ENCODE measurements at places on chromosomes 4 and X.

GRCh38 chr4:165207016-165207430 is 338 bp upstream of the KLHL2 start:
- peaks cover 22% of the 10 kb centered on the region for H3K27me3 ChIP-seq
- peaks cover 34% of the 10 kb centered on the region for H3K4me1 ChIP-seq
- H3K27ac ChIP-seq = no peak overlapping the region
- no peaks in the 10 kb centered on the region for H3K36me3 ChIP-seq
- DNase-seq = peak; percentile 37

DNA sequence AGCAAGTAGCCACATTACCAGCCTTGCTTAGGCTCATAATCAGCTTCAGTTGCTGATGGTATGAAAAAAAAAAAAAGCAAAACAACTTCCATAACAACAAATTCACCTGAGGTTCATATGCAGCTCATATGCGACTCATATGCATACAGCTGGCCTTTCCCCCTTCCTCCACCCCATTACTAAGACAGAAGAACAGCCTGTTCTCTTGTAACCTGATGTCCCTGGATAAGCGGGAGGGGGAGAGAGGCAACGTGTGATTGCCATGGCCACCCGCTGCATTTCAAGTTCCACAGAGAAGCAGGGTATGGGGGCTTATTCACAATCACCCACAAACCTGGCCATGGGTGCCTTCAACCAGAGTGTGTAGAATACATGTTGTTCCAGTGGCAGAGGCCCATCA is 95.1 kb upstream of the DGKK start:
- no peaks in the 10 kb centered on the region for H3K27me3 ChIP-seq
- H3K4me1 ChIP-seq = no peaks in the 10 kb centered on the region
- no peak overlapping the region for H3K27ac ChIP-seq
- no peak for DNase-seq

DNA sequence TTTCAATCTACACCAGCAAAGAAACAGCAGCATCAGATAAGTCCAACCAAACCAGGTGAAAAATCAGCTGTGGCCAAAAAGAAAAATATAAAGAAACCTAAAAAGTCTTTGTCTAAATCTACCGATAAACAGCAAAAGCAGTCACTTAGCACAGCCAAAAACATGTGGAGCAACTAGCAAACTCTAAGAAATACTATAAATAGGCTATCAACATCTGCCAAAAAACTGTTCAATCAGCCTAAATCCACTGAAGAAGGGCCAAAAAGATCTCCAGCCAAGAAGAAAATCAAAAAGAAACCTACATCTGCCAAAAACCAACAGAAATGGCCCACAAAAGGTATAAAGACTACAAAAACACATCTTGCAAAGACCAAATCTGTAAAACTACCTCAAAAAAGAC is 36.7 kb upstream of the CABS1 start:
- no peak overlapping the region for H3K27ac ChIP-seq
- no peaks in the 10 kb centered on the region for H3K36me3 ChIP-seq
- DNase-seq = no peak
- H3K4me1 ChIP-seq = peaks cover 5% of the 10 kb centered on the region
- H3K4me3 ChIP-seq = no peak overlapping the region

GRCh38 chr4:159401226-159401712 is 298.4 kb downstream of the RAPGEF2 start:
- no peak for DNase-seq
- H3K27ac ChIP-seq = no peak overlapping the region
- no peak overlapping the region for H3K4me3 ChIP-seq
- no peaks in the 10 kb centered on the region for H3K36me3 ChIP-seq

DNA sequence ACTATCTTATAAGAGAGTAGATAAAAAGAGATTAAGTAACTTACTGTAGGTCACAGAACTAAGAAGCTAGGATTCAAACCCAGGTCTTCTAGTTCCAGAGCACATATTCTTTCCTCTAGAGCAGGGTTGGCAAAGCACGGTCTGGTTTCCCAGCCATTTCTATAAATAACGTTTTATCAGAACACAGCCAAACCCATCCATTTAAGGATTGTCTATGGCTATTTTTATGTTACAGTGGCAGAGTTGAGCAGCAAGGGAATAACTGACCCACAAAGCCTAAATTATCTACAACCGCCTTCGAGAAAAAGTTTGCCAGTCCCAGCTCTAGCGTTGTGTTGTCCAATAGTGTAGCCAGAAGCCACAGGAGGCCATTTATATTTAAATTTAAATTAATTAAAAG is 7.5 kb downstream of the TMEM144 start:
- H3K27me3 ChIP-seq = no peaks in the 10 kb centered on the region
- no peak overlapping the region for H3K27ac ChIP-seq
- no peak for DNase-seq
- H3K36me3 ChIP-seq = no peaks in the 10 kb centered on the region
- H3K4me3 ChIP-seq = no peak overlapping the region

DNA sequence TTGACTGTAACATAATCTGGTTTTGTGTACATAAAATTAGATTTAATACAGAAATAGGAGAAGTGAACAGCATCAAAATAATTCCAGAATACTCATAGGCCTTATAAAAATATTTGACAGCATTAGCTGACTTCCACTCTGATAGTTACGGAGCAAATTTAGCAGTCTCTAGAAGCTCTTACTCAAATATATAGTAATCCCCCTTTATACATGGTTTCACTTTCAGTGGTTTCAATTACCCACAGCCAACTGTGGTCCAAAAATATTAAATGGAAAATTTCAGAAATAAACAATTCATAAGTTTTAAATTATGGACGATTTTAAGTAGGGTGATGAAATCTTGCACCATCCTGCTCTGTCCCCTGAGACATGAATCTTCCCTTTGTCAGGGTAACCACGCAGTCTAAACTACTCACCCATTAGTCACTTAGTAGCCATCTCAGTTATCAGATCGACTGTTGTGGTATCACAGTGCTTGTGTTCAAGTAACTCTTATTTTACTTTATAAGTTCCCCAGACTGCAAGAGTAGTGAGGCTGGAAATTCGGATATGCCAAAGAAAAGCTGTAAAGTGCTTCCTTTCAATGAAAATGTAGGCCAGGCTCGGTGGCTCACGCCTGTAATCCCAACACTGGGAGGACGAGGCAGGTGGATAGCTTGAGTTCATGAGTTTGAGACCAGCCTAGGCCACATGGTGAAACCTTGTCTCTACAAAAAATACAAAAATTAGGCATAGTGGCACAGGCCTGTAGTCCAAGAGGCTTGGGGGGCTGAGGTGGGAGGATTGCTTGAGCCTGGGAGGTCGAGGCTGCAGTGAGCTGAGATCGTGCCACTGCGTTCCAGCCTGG is 17.2 kb upstream of the RTL9 start:
- H3K27me3 ChIP-seq = no peaks in the 10 kb centered on the region
- H3K4me3 ChIP-seq = no peak overlapping the region
- H3K4me1 ChIP-seq = no peaks in the 10 kb centered on the region
- no peak for DNase-seq
- no peaks in the 10 kb centered on the region for H3K36me3 ChIP-seq
- no peak overlapping the region for H3K27ac ChIP-seq

DNA sequence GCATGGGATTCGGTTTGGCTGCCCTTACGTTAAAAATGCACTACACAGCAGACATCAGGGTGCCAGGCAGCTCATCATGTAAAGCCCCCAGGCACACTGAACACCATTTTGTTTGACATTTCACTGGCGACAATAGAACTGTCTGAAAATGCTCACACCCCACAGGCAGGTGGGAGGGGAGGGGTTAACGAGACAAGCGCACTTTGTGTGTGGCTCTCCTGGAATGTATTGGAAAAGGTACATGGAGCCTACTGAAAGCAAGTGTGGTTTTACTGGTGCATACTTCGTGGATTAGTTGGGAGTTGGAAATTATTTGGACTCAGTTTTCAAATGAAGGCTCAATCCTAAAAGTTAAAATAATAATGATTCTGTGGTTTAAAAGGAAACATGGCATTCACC is 31.6 kb upstream of the PPARGC1A start:
- peak; percentile 39 for DNase-seq
- H3K27me3 ChIP-seq = no peaks in the 10 kb centered on the region
- no peak overlapping the region for H3K4me3 ChIP-seq
- no peaks in the 10 kb centered on the region for H3K36me3 ChIP-seq
- no peak overlapping the region for H3K27ac ChIP-seq

DNA sequence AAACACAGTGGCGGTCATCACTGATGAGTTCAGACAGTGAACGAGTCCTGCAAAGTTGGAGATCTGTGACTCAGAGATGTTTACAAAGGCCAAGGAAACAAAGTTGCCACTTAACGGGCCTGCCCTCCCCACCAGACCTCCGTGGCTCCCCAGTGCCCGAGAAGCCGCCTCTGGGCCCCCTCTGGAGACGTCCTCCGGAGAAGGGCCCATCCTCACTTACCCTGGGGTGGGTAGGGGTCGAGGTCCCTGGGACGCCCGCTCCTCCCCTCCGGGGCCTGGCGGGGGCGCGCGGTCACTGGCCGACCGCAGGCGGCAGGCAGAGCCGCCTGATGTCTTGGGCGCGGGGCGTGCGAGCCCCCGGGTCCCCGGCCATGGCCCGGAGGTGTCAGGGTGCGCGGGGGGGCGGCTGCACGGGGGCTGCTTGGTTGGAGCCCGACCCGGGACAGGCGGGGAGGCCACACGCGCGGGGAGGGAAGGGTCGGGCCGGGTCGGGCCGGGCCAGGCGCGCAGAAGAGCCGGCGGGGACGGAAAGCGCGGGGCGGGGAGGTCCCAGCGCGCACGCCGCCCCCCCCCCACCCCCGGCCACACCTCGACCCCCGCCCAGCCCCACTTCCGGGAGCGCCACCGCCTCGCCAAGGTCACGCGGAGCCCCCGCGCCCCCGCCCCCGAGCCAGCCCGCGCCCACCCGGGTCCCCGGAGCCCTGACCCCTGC is 529 bp downstream of the DHRSX start:
- peak overlapping the region; percentile 96 for H3K4me3 ChIP-seq
- H3K36me3 ChIP-seq = no peaks in the 10 kb centered on the region
- H3K4me1 ChIP-seq = peaks cover 28% of the 10 kb centered on the region
- no peaks in the 10 kb centered on the region for H3K27me3 ChIP-seq
- peak overlapping the region; percentile 31 for H3K27ac ChIP-seq

DNA sequence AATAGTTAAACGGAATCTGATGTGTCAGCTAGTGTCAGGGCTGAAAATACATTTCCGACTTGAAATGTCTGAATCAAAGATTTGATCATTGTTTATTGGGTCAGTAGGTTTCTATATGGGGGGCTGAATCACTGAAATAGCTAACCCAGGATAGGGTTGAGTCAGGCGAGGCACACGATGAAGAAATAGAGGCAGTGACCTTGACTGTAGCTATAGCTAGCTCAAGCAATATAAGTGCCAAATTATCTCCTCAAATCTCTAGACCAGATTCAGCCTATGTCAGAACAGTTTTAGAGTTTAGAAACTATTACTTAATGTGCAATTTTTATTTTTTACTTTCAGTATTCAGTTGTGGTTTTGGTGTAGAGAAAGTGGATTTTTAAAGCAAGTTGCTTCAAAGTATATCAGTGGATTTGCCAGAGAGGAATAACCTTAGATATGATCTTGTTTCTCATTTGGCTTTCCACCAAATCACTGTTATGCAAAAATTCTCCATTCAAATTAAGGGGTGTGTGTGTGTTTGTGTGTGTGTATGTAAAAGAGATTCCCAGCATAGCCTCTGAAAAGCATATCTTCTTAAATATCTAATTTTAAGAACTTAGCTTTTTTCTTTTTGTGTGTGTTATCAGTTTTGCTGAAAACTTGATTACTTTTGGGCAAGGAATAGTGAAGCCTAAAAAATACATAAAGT is 100.3 kb upstream of the RPL34 start:
- no peak for DNase-seq
- no peaks in the 10 kb centered on the region for H3K36me3 ChIP-seq
- no peaks in the 10 kb centered on the region for H3K4me1 ChIP-seq
- H3K4me3 ChIP-seq = no peak overlapping the region
- H3K27me3 ChIP-seq = peaks cover 21% of the 10 kb centered on the region

GRCh38 chrX:78922754-78923153 is 22.4 kb upstream of the P2RY10 start:
- H3K27ac ChIP-seq = no peak overlapping the region
- H3K4me3 ChIP-seq = no peak overlapping the region
- no peaks in the 10 kb centered on the region for H3K4me1 ChIP-seq
- no peaks in the 10 kb centered on the region for H3K27me3 ChIP-seq

- no peak overlapping the region for H3K27ac ChIP-seq
- no peaks in the 10 kb centered on the region for H3K27me3 ChIP-seq
- no peak overlapping the region for H3K4me3 ChIP-seq
- H3K36me3 ChIP-seq = no peaks in the 10 kb centered on the region
- peaks cover 45% of the 10 kb centered on the region for H3K4me1 ChIP-seq
- no peak for DNase-seq
These were observed 131.4 kb upstream of the GALNT7 start for GRCh38 chr4:173037242-173037641.

- no peaks in the 10 kb centered on the region for H3K4me1 ChIP-seq
- H3K4me3 ChIP-seq = no peak overlapping the region
- H3K36me3 ChIP-seq = peaks cover 19% of the 10 kb centered on the region
These were observed 21.5 kb downstream of the WDFY3 start for GRCh38 chr4:84944947-84945346.

GRCh38 chrX:80181079-80181478 is 166.5 kb downstream of the TBX22 start:
- peak; percentile 12 for DNase-seq
- no peaks in the 10 kb centered on the region for H3K36me3 ChIP-seq
- H3K27me3 ChIP-seq = no peaks in the 10 kb centered on the region
- no peak overlapping the region for H3K4me3 ChIP-seq
- no peak overlapping the region for H3K27ac ChIP-seq
- H3K4me1 ChIP-seq = no peaks in the 10 kb centered on the region

DNA sequence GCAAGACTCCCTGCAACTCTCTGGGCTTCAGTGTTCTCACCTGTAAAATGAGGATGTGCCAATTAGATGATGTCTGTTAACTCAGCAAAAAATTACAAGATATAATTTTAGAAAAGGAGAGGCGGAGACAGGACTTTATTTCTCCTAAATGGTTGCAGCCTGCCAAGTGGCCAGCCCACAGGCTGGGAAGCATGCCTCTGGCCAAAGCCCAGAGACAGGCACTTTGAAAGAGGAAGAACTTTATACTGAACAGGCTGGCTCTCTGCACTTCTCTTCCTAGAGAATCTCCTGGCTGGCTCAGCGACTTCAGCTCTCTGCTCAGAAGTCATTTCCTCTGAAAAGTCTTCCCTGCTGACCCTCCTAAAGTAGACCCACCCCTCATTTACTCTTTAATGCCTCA is 3.7 kb downstream of the PRDM5 start:
- H3K27ac ChIP-seq = peak overlapping the region; percentile 29
- H3K36me3 ChIP-seq = no peaks in the 10 kb centered on the region
- H3K27me3 ChIP-seq = no peaks in the 10 kb centered on the region
- H3K4me1 ChIP-seq = peaks cover 50% of the 10 kb centered on the region

GRCh38 chr4:8205241-8205707 is 6.2 kb downstream of the SH3TC1 start:
- no peak overlapping the region for H3K4me3 ChIP-seq
- no peaks in the 10 kb centered on the region for H3K27me3 ChIP-seq
- no peaks in the 10 kb centered on the region for H3K36me3 ChIP-seq
- H3K4me1 ChIP-seq = no peaks in the 10 kb centered on the region
- no peak for DNase-seq

All from neural progenitor cell (in vitro differentiated cells).